Activated CD4-positive, alpha-beta T cell treated with anti-CD3 and anti-CD28 coated beads, Interleukin-2, amount 50 U/mL, for 1 hour (primary cell): ENCODE measurements at places on chromosomes 2 and 18.

DNA sequence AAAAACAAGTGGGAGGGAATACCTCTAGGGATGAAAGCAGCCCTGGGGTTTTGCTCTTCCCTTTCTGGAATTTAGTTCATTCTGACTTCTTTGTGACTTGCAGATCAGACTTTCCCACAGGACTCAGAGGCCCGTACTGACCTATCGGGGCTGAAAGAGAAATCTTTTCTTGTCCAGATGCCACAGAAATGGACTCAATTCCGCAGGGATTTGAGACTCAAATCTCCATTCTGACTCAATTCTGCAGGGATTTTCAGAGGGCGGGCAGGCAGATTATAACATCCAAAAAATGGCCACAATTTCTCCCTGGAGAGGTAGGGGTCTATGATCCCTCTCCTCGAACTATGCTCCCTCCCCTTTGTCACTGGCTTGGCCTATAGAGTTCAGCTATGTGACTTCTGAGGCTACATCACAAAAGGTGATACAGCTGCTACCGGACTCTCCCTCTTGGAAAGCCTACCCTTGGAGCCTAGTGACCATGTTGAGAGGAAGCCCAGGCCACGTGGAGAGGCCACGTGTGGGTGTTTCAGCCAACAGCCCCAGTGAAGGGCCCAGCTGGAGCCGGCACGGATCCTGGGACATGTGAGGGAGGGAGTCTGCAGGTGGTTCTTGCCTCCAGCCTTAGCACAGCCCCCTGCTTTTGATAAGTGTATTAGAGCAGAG lies 4.8 kb upstream of the EFHD1 start:
- no peak for DNase-seq

- DNase-seq, result no peak
Measured at GRCh38 chr18:55869556-55870501, 281.8 kb upstream of the TCF4 start.

- no peak for DNase-seq
Measured at GRCh38 chr2:147865560-147865959, 20.7 kb downstream of the ACVR2A start.

GRCh38 chr18:48422947-48423378 lies 13.8 kb upstream of the ZBTB7C start:
- DNase-seq, result no peak

GRCh38 chr2:11824901-11825828 lies 78.7 kb downstream of the LPIN1 start:
- no peak for DNase-seq

DNA sequence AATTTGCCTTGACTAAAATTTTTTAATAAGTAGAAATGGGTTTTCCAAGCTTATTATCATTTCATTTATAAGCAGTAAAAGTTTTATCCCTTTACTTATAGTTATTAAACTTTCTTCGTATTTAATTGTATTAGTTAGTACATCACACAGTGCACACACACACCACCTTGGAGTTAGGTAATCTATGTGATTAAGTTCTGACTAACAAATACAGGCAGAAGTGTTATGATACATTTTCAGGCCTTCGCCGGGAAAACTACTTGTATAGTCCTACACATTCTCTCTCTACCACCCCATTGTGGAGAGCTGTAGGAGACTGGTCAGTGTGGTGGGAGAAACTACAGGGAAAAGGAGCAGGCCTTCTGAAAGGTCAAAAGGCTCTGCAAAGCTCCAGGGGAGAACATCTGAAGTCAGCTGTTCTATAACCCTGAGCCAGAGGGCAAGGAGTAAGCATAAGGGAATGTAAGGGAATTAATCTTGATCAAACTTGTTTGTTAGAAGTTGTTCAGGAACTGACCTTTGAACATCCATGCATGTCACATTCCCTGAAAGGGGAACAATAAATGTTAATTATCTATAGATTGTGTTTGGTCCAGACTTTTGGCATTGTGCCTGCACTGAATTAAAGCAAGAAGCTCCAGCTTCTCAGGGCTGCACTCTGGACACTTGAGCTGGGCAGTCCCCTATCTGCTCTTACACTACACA lies 231.7 kb downstream of the FSIP2 start:
- DNase-seq, result no peak

- DNase-seq, result no peak
Measured at GRCh38 chr2:30031184-30031583, 109.8 kb upstream of the ALK start.

- no peak for DNase-seq
Measured at GRCh38 chr2:134462275-134462674, 208.4 kb downstream of the MGAT5 start.
